ENCODE measurements at places on chromosomes 16 and 17.

- no peak for DNase-seq
Measured at GRCh38 chr17:1234455-1234854, 35.8 kb upstream of the BHLHA9 start.

- no peak for DNase-seq
Measured at GRCh38 chr16:23837553-23838308, 1.9 kb downstream of the PRKCB start.

GRCh38 chr17:39804839-39805238, 59.3 kb downstream of the IKZF3 start:
- no peak for DNase-seq

DNA sequence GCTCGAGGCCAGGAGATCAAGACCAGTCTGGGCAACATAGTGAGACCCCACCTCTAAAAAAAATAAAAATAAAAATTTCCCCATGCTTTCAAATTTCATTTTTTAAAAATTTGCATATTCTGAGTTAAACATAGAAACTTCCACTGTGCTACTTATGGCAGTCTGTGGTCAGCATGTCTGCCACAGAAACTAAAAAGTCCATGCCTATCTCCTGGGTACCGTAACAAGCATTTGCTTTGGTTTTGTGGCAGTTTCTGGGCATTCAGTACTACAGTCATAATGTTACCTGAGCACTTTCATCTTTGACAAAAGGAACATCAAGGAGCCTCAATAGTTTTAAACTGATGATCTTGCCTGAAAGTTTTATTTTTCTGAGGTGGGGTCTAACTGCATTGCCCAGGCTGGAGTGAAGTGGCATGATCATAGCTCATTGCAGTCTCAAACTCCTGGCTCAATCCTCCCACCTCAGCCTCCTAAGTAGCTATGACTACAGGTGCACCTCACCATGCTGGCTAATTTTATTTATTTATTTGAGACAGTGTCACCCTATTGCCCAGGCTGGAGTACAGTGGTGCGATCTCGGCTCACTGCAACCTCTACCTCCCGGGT, 13.2 kb upstream of the ITGA2B start:
- no peak for DNase-seq

- no peak for DNase-seq
Measured at GRCh38 chr17:81086789-81087551, 52.0 kb downstream of the BAIAP2 start.

DNA sequence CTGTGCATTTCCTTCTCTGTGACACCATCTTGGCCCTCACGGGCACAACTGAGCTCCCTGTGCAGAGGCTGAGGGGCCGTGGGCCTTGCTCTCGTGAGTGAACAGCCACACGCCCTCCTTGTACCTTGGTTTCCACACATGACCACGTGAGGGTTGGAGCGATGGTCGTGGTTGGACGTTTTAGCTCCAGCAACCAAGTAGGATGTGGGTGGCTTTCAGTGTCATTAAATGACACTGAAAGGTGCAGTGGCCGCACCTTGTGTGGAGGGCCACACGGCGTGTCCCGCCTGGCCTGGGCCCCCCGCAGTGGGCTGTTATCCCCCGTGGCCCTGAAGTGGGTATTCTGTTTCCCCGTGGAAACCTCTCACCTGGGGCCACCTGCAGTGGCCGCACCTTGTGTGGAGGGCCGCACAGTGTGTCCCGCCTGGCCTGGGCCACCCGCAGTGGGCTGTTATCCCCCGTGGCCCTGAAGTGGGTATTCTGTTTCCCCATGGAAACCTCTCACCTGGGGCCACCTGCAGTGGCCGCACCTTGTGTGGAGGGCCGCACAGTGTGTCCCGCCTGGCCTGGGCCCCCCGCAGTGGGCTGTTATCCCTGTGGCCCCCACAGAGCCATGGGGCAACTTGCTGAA, 28.2 kb downstream of the ACSF3 start:
- no peak for DNase-seq

- no peak for DNase-seq
Measured at GRCh38 chr17:51814521-51814920, 344.0 kb downstream of the CA10 start.

DNA sequence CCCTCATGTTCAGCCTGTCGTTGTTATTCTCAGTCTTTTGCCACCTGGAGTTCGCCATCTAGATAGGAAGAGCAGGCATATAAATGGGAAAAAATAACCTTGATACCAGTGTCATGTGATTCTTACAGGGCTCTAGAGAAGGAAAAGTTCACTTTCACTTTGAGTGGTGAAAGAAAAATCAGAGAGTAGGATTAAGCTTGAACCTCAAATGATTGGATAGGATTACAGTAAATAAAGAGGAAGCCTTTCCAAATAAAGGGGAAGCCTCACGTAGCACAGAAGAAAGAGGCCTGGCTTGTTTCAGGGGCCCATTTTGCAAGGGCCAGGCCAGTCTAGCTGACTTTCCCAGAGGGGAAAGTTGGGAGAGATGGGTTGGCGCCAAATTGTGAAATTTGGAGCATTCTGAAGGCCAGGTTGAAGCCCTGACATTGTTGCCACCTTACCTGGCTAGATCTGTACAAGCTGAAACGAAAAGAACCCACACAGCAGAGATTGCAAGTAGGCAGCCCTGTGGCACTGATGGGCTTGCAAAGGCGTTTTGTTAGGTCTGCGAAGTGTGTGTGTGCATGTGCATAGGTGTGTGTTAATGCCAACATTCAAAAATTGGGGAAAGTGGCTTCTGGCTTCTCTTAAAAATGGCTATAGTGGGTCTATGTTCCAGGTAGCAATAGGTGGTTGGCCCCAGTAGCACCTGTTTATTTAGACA, 38.8 kb downstream of the TMC6 start:
- no peak for DNase-seq

DNA sequence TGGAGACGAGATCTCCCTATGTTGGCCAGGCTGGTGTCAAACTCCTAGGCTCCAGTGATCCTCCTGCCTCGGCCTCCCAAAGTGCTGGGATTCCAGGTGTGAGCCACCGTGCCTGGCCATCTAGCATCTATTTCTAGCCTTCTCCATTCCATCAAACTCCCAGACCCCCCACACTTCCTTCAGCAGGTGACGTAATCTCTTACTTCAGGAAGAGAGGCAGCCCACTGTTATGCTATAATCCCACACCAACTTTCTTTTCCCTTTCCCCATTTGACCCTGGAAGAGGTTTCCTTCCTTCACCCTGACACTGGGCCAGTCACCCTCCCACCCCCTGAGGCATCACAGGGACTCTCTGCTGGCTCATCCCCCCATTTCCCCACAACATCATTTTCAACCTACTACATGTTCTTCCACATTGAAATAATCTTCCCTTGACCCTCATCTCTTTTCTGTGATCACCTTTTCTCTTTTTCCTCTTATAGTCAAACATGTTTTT, 7.6 kb downstream of the ITGA2B start:
- DNase-seq, result no peak

DNA sequence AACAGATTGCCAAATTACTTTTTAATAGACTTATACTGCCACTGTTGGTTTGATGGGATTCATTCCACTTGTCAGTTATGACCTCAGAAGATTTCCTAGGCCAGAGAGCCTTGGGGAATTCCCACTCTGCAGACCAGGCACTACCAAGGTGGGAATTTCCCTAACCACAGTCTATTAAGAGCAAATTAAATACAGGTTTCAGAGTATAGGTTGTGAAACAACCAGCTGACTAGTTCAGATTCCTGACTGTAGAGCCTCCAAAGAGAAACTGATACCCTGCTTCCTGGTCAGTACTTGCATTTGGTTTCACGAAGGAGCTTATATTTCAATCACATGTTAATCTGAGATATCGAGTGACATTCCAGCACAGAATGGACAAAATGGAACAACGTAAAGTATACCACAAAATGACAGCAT, 186.5 kb downstream of the STX8 start:
- DNase-seq, result no peak

DNA sequence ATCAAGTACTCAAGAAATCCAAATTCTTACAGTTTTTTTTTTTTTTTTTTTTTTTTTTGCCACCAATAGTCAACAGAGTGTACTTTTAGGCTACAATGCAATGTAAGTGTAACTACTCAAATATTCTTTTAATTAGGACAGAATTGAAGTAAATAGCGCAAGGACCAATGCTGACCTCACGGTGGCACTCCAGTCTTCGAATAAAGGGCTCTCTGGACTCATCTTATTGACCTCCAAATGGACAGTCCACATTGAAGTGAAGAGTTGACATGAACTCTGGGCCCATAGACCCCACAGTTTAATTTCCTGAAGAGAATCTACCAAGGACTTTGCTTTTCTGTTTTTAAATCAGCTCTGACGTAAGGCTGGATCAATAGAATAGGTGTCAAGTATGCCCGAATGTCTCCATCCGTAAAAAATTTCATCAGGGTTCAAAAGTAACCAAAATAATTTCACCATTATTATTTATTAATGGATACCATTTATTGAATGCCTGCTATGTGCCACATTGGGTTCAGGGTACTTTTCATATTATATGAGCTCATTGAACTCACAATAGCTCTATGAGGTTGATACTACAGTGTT, 7.3 kb upstream of the DDX52 start:
- peak; percentile 50 for DNase-seq

- DNase-seq, result no peak
Measured at GRCh38 chr17:65527381-65527780, 34.1 kb downstream of the AXIN2 start.

DNA sequence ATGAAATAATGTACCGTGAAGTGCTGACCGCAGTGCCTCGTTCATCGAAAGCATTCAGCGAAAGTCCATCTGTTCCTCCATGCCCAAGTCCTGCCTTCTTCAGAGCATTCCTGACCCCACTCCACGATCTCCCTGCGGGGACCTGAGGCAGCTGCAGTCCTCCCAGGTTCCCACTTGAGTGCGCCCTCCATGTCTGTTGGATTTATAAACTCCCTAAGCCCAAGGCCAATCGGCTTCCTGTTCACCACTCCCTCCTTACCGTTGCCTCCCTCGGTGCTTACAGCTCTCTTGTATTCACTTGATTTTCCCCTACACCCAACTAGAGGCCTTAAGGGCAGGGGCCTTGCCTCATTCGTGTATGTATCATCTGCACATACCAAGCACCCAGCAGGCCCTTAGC, 2.8 kb downstream of the RAD51D start:
- DNase-seq, result no peak

DNA sequence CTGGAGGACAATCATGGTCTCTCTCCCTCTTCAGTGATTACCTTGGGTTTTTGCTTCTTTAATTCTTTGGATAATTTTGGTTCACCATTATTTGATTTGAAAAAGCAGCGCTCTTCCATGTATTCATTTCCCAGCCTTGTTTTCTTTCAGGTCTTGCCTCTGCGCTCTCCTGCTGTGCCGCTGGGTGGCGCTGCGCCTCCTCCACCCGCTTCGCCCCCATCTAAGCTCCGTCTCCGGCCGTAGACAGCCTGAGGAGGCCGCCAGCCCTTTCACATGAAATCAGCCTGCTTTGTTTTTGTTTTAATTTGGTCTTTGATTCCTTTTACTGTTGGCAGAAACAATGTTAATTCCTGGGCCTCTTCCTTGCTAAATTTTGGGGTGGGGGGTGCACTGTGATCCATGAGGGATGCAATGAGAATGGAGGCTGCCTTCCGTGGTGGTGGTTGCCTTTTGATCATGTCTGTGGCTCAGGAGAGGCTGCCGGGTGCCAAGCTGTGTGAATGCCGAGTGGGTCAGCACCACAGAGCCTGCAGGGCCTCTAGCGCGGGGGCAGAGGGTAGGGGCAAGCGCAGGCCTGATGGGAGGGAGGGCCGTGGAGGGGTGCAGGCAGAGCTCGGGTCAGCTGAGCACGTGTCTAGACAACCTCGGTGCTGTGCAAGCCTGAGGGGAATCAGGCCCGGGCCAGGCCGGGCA, 64.1 kb downstream of the PLD6 start:
- DNase-seq, result no peak

DNA sequence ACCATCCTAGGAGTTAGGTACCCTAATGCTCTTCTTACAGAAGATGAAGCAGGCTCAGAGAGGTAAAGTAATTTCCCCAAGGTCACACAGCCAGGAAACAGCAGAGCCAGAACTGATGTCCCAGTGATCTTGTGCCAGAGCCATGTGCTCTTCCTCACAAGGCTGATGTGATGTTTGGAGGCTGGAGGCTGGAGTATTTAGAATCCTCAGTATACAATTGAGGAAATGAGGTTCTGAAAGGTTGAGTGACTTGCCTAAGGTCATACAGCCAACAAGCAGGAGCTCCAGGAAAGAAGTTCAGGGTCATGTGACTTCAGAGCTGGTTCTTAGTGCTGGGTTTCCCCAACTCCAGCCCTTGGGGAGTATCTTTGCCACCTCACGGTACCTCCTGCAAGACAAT, 18.5 kb downstream of the ITPRIPL2 start:
- no peak for DNase-seq

GRCh38 chr16:50072730-50073129, 7.0 kb downstream of the HEATR3 start:
- no peak for DNase-seq

DNA sequence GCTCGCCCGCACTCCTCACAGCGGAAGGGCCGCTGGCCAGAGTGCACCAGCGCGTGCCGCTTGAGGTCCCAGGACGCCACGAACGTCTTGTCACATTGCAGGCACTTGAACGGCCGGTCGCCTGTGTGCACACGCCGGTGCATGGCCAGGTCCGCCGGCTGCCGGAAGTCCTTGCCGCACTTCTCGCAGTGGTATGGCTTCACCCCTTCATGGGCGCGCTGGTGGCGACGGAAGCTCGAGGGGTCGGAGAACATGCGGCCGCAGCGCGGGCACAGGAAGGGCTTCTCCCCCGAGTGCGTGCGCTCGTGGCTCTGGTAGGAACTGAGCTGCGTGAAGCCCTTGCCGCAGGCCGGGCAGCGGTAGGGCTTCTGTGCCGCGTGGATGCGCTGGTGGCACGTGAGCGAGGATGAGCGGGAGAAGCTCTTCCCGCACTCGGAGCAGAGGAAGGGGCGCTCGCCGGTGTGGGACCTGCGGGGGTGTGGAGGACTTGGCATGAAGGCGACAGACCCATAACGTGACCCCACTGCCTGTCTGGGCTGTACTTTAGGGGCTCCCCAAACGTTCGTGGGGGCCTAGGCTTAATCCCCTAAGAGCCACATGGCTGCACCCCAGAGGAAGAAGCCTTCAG, 12.1 kb downstream of the ZNF668 start:
- DNase-seq, result no peak

DNA sequence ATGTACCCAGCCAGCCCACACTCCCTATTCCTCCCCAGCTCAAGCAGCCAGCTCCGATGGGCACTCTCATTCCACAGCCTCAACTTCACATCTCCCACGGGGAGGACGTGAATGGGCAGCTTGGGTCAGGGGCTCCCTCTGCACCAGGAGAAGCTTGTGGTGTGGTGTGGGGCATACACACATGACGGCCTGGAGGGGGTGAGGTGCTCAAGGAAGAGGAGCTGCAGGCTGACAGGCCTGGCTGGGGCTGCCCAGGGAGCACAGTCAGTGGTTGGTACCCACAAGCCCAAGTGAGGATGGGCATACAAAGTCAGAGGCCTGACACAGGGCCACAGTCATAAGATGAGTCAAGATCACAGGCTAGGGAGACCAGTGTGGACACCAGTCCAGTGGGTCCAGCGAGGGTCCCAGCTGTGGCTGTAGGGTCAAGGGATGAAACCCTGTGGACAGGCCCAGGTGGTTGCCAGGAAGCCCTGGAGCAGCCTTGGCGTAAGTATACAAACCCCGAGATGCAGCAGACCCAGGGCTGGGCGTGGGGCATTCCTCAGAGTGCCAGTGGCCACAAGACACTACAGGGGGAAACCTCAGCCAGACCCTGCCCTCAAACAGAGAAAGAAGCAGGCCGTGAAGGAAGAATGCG, 4.4 kb downstream of the DRC3 start:
- DNase-seq, result no peak

Data from left kidney (tissue), 8 donors.